Ureter (tissue), 1 donor: ENCODE measurements at places on chromosomes 5 and 9. TPM values are rescaled to one million over a fixed set of nuclear protein-coding genes. Genes with fewer than 3 reads are reported as not detected.

DNA sequence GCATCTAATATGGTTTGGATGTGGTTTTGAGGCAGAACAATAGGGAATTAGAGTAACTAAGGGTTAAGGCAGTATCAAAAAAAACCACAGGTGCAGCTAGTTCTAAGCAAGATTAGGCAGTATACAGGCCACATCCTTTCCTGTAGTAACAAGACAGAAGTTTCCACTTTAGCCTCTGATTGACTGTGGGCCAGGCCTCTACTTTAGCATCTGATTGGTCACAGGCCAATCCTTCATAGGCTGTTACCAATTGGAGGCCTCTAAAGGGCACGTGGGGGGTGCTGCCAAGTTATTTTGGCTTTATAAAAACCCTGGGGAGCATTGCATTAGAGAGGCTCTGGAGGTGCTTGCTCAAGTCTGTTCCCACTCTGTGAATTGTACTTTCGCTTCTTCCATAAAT is 144.1 kb upstream of the ST8SIA4 start:
- no peak for DNase-seq

- no peak for DNase-seq
These were observed 844 bp upstream of the MCCC2 start for GRCh38 chr5:71586052-71586940.

- no peak for DNase-seq
These were observed 91.8 kb upstream of the IFNK start for GRCh38 chr9:27432308-27432707.

DNA sequence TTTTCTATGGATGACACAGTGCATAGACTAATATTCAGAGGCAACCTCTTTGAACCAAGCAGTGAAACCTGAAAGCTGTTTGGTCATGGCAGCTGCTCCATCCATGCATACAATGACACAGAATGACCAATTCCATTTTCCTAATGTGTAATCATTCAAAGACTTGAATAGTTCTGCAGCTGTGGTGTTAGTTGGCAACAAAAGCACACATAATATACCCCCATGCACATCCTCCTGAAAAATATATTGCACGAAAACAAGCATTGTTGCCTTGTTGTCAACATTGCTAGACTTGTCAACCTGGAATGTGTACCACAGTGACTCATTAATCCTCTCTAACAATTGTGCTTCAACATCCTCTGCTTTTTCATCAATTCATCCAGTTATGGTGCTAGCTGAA is 71.0 kb upstream of the SEMA6A start:
- no peak for DNase-seq

DNA sequence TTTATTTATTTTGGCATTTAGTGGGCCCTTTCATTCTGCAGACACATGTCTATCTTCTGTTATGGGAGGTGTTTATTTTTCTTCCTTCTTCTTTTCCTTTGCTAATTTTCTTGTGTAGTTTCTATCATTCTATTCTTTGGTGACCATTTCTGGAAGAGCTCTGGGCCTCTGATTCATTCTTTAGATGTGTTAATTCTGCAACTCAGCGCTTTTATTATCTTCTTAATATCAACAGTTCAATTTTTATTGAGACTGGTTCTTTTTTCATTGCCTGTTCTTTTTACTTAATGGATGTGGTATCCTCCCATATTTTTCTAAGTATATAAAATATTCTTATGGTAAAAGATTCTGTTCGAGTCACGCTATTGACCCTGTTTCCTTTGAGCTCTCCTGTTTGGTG is 112.0 kb downstream of the HSPA4 start:
- DNase-seq = no peak

GRCh38 chr9:684941-685340 is 156.6 kb upstream of the DMRT1 start:
- DNase-seq = no peak

DNA sequence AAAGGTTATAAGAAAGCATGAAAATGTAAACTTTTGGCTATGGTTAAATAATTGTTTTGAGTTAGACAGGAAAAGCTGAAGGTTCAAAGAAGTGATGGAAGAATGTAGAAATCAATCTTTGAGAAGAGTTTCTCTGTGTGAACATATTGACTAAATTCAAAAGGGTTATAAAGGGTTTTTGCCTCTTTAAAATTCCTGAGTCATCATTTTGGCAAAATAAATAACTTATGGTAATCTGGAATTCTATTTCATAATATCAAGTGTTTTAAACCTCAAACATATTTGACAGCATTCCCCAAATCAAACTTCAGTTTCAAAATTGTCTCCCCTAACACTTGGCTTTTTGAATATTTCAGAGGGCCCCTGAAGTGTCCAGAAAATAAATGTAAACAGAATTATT is 60.6 kb upstream of the SPINK5 start:
- no peak for DNase-seq

DNA sequence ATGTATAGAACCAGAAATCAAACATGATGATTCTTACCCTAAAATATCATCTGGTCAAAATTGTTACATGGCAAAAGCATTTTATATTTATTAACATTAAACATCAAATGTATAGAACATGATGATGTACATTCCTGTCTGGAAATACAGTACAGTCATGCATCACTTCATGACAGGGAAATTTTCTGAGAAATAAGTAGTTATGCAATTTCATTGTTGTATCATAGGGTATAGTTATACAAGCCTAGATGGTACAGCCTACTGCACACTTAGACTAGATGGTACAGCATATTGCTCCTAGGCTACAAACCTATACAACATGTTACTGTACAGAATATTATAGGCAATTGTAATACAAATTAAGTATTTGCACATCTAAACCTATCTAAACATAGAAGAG is 64.6 kb upstream of the VCAN start:
- DNase-seq = no peak

DNA sequence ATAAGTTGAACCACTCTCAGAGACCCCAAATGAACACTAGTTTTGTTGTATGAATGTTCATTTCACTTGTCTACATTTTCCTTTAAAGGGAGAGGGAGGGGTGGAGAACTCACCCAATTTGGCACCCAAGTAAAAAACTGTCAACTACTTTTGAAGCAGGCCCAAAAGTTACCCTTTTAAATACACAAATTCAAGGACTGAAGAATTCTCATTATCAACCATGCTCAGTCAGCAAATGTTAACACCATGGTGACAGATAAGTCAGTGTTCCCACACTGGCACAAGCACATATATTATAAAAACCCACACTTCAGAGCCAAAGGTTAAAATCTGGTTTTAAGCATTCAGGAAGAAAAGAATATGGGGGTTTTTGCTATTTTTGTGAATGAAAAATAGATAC is 31.6 kb downstream of the CSNK1A1 start:
- no peak for DNase-seq

- DNase-seq = no peak
These were observed 318.8 kb downstream of the PIK3R1 start for GRCh38 chr5:68534131-68534940.

DNA sequence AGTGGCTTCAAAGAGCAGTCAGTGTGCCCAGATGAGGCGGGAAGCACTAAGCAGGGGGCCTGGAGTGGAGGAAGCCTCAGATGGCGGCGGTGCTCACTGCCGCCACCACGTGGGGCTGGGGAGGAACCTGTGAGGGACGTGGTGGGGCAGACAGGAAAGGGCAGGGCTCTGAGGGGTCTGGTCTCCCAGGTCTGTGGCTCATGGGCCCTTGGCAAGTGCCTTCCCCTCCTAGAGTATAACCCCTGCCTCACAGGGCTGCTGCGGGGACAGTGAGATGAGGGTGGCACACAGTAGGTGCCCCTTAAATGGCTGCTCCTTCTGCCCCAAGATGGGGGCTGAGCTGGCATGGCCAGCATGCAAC is 26.6 kb downstream of the NR5A1 start:
- DNase-seq = no peak

DNA sequence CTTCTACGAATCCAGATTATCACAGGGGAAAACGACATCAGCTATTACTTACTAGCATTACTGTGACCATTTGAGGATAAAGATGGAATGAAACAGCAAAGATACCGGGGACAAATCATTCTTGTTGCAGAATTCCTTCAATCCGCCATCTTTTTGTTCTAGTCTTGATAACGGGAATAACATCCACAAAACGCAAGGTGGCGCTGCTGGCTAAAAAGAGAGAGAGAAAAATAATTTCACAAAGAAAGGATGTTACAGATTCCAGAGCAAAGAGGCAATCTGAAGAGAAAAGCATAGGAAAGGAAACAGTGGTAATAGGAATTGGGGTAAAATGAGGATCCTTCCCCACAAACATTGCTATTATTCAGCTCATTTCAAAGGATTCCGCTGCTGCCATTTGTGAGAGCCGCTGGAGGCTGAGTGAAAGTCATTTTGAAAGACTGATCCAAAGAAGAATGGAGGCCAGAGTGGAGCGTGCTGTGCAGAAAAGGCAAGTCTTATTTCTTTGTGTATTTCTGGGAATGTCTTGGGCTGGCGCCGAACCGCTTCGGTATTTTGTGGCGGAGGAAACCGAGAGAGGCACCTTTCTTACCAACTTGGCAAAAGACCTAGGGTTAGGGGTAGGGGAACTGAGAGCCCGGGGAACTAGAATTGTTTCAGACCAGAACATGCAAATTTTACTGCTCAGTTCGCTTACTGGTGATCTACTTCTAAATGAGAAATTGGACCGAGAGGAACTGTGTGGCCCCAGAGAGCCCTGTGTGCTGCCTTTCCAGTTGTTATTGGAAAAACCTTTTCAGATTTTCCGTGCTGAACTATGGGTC is at the start of gene PCDHB7:
Gene PCDHB7 (plus strand): TSS at position 264 of the 824 bp plus-strand sequence. CDS start 192 bp downstream, at position 456.
- no peak for DNase-seq

- DNase-seq = no peak
These were observed 22.5 kb downstream of the TRPM6 start for GRCh38 chr9:74865177-74865576.

DNA sequence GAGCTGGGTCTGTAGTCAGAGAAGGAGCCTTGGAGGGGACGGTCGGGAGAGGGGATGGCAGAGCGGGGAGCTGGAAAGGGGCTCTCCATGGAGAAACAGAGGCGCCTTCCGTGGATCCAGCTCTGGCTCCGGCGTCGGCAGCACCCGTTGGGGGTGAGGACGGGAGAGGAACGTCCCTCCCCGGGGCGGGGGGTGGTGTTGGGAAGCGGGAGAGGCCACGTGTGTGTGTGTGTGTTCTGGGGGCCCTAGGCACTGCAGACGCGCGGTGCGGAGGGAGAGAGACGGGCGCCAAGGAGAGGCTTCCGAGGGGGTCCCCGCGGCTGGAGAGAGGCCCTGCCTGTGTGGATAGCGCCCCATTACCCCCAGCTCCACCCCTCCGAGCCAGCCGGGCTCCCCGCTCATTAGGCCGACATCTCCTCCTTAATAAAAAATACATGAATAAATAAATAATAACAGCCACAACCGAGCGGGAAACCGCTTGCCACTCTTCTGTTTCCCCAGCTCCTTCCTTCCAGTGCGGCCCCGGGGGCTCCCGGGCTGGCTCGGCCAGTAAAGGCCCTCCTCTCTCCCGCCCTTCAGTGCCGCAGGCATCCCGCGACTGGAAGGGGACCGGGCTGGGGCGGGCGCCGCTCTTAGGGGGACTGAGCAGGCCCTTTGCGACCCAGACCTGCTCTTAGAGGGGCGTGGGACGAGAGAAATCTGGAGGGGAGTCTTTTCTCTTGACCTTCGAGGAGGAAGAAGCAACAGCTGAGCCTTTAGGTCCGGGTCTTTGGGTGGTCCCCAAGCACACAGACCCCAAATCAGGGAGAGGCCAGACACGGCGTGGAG is 71.3 kb upstream of the ARAP3 start:
- no peak for DNase-seq

DNA sequence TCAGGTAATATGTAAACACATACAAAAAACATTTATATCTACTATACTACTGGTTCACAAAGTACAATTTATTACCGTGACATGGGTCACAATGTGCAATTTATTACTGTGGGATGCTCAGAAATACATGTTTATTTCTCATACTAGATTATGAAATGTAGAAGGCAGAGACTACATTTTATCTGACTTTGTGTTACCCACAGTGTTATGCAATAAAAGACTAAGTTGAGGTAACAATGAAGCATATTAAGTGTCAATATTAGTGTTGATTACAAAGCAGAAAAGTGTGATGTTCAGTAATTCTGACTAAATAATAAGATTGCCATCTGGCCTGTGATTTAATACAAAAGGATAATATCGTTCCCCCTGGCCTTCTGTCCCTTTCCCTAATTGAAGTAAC is 42.4 kb downstream of the CPLANE1 start:
- DNase-seq = no peak

DNA sequence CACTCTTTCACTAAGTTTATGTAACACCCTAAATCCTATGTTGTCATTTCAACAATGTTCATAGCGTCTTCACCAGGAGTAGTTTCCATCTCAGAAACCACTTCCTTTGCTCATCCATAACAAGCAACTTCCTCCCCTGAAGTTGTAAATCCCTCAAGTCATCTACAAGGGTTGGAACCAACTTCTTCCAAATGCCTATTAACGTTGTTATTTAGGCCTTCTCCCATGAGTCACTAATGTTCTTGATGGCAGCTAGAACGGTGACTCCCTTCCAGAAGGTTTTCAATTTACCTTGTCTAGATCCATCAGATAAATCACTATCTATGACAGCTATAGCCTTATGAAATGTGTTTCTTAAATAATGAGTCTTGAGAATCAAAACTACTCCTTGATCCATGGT is 73.3 kb upstream of the TARS1 start:
- DNase-seq = no peak

GRCh38 chr5:100690036-100690560 is 154.9 kb downstream of the FAM174A start:
- DNase-seq = no peak

Gene RETREG1
- total RNA-seq = 5.9 TPM

Gene TAS2R1
- not detected for total RNA-seq

Gene EQTN
- total RNA-seq = 0.44 TPM

Gene PCDHB11
- total RNA-seq = 2.1 TPM

Gene SH3PXD2B
- 39.8 TPM for total RNA-seq

Gene C7
- total RNA-seq = 209 TPM

Gene ST6GALNAC6
- total RNA-seq = 48.9 TPM

Gene CCDC152
- total RNA-seq = 0.47 TPM

Gene NRARP
- 7.1 TPM for total RNA-seq

Gene FBP2
- 0.29 TPM for total RNA-seq

Gene ACTBL2
- total RNA-seq = not detected
